Endothelial cell of umbilical vein (primary cell): ENCODE measurements at places on chromosomes 7 and 10.
A peak's percentile ranks its signal among the peaks of the same experiment; 100 is the strongest.

DNA sequence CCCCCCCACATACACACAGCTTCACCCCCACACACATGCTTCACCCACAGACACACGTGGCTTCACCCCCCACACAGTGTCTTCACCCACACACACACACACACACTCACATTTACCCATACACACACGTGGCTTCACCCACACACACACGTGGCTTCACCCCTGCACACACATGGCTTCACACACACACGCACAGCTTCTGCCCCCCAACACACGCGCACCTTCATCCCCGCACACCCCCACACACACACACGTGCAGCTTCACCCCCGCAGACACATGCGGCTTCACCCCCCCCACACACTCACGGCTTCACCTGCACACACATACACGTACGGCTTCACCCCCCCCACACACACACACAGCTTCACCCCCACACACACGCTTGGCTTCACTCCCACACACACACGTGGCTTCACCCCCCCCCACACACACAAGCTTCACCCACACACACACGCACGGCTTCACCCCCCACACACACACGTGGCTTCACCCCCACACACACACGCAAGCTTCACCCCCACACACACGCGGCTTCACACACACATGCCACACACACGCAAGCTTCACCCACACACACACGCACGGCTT, 82.4 kb downstream of the NKX6-2 start:
- no peaks in the 10 kb centered on the region for H3K36me3 ChIP-seq
- no peak overlapping the region for H3K4me3 ChIP-seq
- H3K27ac ChIP-seq, result no peak overlapping the region
- no peak for DNase-seq
- H3K27me3 ChIP-seq, result no peaks in the 10 kb centered on the region

DNA sequence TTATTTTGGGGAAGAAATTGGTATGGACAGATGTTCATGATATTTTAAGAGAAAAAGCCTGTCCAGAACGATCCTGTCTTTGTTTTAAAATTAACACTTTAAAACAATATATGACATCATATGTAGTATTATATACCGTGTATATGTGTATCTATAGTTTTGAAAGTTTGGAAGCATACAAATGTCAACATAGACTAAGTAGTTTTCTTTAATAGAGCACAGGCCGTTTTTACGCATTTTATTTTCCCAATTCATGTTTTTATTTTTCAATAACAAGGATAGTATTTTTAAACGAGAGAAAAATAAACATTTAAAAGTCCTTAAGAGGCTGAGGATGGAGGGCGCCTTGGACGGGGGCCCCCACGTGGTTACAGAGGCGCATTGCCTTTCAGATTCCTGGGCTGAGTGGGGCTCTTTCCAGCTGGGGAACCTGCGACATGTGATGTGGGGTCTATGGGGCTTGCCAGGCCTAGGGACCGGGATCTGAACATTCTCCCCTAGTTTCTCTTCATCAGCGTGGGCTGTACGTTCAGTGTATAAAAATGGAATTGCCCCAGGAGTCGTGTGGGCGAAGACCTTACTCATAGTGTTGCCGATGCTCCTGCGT, 127.8 kb upstream of the ZNF746 start:
- H3K4me1 ChIP-seq, result peaks cover 10% of the 10 kb centered on the region
- H3K27ac ChIP-seq, result peak overlapping the region; percentile 72
- peak overlapping the region; percentile 76 for H3K4me3 ChIP-seq

DNA sequence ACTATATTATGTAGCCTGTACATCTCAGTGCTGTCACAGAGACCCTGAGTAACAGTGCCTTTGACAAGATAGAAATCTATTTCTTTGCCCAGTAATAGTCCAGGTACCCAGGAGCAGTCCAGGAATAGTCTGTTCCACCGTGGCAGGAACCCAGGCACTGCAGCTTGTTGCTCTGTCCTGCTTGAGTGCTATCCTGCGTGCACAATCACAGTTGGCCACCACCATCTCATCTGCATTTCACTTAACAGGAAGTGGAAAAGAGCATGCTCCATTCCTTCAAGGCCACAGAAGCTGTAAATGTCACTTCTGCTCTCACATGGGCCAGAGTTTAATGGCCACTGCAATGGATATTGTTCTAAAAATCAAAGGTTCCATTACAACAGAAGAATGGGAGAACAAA, 61.5 kb upstream of the PRR15 start:
- H3K4me1 ChIP-seq, result peaks cover 31% of the 10 kb centered on the region
- H3K36me3 ChIP-seq, result no peaks in the 10 kb centered on the region
- no peak overlapping the region for H3K4me3 ChIP-seq
- H3K27ac ChIP-seq, result no peak overlapping the region

DNA sequence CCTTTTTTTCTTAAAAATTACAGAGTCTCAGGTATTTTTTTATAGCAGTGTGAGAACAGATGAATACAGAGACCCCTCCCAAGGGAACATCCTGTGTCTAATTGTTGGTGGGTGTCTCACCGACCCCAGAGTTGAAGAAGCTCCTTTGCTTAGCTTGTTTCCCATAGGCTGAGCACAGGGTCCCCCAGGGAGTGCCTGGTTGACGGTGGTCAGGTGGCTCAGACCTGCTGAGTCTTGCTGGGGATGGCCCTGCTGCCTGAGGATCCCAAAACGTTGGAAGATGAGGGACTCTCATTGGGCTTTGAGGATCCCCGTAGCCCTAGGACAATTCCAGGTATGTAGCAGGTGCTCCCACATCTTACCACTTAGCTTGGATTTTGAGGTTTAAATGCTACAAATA, 19.5 kb downstream of the SCART1 start:
- H3K27ac ChIP-seq, result no peak overlapping the region
- no peaks in the 10 kb centered on the region for H3K4me1 ChIP-seq
- no peak for DNase-seq

- peak; percentile 93 for DNase-seq
- peaks cover 2% of the 10 kb centered on the region for H3K36me3 ChIP-seq
- H3K27me3 ChIP-seq, result no peaks in the 10 kb centered on the region
- peaks cover 13% of the 10 kb centered on the region for H3K4me1 ChIP-seq
Observed at GRCh38 chr7:102439963-102440795, 6.8 kb downstream of the ORAI2 start.

- no peak overlapping the region for H3K27ac ChIP-seq
- DNase-seq, result no peak
- H3K4me3 ChIP-seq, result no peak overlapping the region
- H3K27me3 ChIP-seq, result peaks cover 9% of the 10 kb centered on the region
- H3K4me1 ChIP-seq, result peaks cover 16% of the 10 kb centered on the region
Observed at GRCh38 chr10:81873231-81873931, 1.6 kb upstream of the NRG3 start.

DNA sequence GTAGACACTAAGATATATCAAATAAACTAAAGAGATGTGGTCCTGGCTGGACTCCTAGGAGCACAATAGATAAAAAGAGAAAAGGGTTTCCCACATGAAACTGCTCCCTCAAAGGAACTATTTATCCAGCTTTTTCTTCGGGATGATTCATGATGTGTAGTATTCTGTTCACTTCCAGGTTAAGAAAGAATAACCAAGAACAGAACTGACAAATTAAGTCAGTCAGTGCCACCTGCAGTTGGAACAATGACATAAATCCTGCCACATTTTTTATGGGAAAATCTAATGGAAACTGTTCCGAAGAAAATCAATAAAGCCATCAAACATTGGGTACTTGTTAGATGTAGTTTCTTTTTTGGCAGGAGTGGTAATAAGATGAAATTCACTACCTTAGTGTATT, 87.1 kb downstream of the POLR1F start:
- no peaks in the 10 kb centered on the region for H3K27me3 ChIP-seq
- DNase-seq, result no peak
- H3K36me3 ChIP-seq, result no peaks in the 10 kb centered on the region
- H3K27ac ChIP-seq, result no peak overlapping the region
- no peak overlapping the region for H3K4me3 ChIP-seq
- H3K4me1 ChIP-seq, result no peaks in the 10 kb centered on the region

DNA sequence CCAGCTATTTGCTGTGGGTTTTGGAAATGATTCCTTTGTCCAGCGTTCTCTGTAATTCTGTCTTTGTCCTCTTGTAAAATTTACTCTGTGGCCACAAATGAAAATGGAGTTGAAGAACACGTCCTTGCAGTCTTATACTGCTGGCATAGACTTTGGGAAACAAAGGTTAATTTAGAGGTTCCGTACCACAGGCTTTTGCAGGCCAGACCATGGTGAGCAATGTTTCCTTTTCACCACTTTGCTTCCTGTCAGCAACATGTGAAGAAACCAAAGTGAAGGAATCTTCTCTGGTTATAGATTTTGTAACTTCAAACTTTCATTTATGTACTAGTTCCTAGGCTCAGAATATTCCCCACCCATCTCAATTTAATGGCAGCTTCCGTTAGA, 488.5 kb downstream of the MDFIC start:
- H3K27me3 ChIP-seq, result no peaks in the 10 kb centered on the region
- H3K4me3 ChIP-seq, result no peak overlapping the region
- no peaks in the 10 kb centered on the region for H3K36me3 ChIP-seq
- no peak overlapping the region for H3K27ac ChIP-seq
- DNase-seq, result peak; percentile 10

GRCh38 chr7:158085741-158086695, 501.6 kb downstream of the PTPRN2 start:
- no peaks in the 10 kb centered on the region for H3K36me3 ChIP-seq
- no peak overlapping the region for H3K4me3 ChIP-seq
- no peak for DNase-seq
- H3K4me1 ChIP-seq, result no peaks in the 10 kb centered on the region
- H3K27me3 ChIP-seq, result no peaks in the 10 kb centered on the region

DNA sequence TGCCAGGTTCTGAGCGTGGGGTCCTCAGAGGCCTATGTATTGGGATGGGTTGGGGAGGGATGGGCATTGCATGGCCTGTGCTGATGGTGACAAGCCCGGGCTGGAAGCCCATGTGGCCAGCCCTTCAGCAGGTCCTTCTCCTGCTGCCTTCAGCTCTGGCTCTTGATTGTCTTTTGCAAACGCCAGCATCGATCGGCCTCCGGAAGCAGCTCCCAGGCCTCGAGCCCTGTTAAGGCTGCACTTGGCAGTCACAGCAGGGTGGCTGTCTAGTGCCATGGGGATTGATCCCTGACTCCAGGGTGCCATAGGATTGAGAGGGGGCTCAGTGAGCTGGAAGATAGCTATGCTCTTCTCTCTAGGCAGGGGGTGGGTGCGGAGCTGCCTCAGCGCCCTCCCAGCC, 51.4 kb downstream of the CDH23 start:
- no peaks in the 10 kb centered on the region for H3K36me3 ChIP-seq
- H3K4me1 ChIP-seq, result no peaks in the 10 kb centered on the region
- no peak overlapping the region for H3K27ac ChIP-seq
- H3K4me3 ChIP-seq, result no peak overlapping the region
- DNase-seq, result no peak

DNA sequence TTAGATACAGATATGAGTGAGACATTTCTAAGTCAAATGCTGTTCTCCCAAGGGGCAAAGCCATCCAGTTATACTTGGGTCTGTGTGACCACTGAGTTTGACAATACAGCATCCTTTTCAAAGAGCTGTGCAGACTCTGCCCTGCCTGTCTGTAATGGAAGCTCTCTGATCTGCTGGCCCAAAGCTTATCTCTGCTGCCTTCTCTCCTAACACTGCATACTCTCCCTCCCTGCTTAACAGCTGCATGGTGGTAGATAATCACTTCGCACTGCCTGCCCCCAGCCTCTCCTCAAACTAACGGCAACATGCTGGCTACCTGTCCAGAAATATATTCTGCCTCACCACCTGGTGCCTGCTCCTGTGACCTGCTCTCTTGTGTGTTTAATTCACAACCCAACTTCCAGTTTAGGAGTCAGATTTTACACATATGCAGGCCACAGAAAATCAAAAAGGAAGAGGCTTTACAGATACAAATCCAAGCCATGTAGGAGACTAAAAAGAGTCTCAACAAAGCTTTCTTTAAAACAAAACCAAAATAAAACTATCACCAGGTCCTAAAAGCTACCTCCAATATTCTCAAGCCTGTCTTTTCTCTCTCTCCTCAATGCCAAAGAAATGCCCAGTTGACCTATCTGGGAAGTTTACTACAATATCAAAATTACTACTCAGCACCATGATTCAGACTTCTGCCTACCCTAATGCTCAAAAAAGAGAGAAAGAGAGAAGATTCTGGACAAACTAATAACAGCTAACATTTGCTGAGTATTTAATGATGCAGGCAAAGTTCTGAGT, 145.6 kb downstream of the RELN start:
- no peak overlapping the region for H3K27ac ChIP-seq
- H3K27me3 ChIP-seq, result no peaks in the 10 kb centered on the region
- no peaks in the 10 kb centered on the region for H3K4me1 ChIP-seq
- H3K36me3 ChIP-seq, result no peaks in the 10 kb centered on the region
- DNase-seq, result no peak
- H3K4me3 ChIP-seq, result no peak overlapping the region

DNA sequence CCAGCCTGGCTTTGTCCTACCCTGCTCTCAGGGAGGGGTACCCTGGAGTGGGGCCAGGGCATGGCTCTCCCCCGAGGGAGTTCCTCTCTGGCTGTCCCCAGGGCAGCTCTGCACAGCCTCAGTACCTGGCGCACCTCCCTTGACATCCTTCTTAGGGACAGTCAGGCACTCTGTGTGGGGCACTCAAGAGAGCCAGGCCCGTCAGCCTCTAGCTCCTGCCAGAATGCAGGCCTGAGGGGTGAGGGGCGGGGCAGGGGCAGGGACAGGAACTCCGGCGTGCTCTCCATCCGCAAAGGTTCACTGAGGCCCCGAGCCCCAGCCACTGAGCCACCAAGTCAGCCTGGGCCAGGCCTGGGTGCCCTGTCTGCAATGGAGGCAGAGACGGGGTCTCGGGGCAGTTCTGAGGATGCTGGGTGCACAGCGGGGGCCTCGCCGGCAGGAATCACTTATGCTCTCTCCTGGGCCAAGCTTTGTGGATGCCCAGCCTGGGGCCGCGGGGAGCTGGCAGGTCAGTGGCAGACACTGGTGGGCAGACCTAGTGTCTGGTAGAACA, 10.1 kb downstream of the LIMK1 start:
- H3K27ac ChIP-seq, result peak overlapping the region; percentile 83
- H3K27me3 ChIP-seq, result no peaks in the 10 kb centered on the region
- no peak overlapping the region for H3K4me3 ChIP-seq
- H3K36me3 ChIP-seq, result peaks cover 7% of the 10 kb centered on the region
- DNase-seq, result no peak

DNA sequence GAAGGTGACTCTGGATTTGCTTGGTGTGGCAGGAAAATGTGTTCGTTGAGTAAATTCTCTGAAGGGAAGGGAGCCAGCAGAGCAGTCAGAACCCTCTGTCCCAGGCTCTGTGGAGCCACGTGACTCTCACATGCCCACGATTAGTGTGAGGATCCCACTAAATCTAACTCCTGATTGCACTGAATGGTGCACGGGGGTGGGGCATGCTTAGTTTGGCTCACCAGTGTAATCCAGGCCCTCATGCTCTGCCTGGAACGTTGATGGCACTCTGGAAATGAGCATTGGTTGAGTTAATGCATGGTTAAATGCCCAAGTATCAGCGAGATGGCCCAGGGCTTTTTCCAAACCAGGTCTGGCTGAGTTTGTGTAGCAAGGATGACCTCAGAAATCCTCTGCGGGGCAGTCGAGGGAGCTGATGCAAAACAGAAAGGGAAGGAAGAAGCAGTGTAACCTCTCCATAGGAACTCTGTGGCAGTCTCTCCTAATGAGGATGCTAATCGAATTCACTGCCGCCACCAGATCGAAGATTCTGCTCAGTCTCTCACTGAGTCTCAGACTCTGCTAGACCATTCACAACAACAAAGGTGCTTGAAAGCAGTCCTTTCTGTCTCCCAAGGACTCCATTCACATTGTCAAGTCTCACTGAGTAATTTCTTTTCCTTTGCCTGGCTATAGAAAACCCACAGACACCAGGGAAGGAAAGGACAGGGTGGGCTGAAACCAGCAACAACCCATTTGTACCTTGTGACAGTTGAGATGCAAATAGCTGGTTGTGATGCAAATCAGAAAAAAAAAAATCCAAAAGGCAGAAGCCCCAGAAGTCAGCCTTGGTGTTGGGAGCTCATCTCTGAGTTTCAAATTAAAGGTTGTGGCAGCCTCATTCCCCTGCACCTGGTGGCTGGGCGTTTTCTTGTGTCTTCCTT, 98.1 kb downstream of the C10orf105 start:
- no peak for DNase-seq
- H3K36me3 ChIP-seq, result no peaks in the 10 kb centered on the region
